ENCODE measurements at places on chromosomes 16 and 17.

GRCh38 chr16:89052890-89053724, 40.5 kb upstream of the ACSF3 start:
- no peak for DNase-seq

- DNase-seq, result no peak
Measured at GRCh38 chr17:60908324-60908723, 230.7 kb downstream of the BCAS3 start.

DNA sequence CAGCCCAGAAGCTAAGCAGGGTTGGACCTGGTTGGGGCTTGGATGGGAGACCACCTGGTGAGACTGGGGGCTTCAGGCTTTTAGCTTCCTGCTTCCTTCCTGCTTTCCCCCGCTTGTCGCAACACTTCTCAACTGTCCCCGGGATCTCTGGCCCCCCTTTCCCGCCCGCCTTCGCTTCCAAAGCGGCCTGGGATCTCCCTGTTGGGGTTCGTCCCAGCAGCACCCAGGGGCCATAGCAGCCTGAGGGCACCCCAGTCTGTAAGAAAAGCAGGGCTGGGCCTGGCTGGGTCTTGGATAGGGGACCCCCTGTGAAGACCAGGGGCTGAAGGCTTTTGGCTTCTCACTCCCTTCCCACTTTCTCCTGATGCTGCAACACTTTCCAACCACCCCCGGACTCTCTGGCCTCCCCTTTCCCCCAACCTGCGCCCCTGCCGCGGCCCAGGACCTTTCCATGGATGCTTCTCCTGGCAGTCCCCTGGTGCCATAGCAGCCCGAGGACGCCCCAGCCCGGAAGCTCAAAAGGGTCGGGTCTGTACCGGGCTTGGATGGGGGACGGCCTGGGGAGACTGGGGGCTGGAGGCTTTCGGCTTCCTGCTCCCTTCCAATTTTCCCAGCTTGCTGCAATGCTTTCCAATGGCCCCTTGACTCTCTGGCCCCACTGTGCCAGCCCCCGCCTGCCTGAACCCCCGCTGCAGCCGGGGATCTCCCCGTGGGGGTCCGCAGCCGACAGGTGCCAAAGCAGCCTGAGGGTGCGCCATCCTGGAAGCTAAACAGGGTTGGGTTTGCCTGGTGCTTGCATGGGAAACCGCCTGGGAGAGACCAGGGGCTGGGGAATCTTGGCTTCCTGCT, 2276.2 kb downstream of the TP53TG3F start:
- no peak for DNase-seq

- no peak for DNase-seq
Measured at GRCh38 chr16:13969711-13970110, 49.8 kb downstream of the ERCC4 start.

DNA sequence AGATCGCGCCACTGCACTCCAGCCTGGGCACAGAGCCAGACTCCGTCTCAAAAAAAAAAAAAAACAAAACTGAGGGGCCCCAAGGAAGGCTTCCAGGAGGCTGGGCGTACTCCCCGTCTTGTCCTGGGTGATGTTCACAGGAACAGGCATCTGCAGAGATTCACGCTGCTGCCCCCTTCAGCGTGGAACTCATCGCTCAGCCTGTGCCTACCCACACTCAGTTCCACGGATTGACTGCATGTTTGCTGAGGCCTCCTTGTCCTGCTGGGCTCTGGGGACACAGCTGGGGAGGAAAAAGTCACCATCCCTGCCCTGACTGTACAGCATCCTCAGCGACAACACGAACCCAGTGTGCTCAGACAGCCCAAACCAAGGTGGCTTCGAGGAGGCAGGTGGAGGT, 12.9 kb upstream of the OSGIN1 start:
- DNase-seq, result no peak

DNA sequence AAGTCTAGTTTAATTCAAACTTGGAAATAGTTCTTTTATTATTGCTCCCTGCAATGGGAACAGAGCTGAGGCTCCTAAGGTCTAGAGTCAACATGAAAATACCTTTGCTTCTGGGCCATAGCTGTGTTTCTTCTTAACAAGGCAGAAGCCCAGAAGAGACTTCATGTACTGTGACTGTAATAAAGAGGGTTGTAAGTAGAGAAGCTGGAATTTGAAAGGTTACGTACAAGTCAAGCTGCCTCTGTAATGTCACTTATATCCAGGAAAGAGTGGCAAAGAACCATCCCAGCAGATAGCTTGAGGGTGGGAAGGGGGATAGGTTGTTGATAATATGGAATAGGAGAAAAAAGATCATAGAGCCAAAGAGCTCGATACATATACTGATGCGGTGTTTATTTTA, 248.6 kb downstream of the WWOX start:
- no peak for DNase-seq
